K562 (cell line): ENCODE measurements at places on chromosomes 16 and 17. TPM values are rescaled to one million over a fixed set of nuclear protein-coding genes. Genes with fewer than 3 reads are reported as not detected.

The ABCA10 gene
- 0.09 and 0.16 TPM in 2 replicates for total RNA-seq

The AKTIP gene
- 4.4 and 4.8 TPM in 2 replicates for total RNA-seq

- DNase-seq: no peak
These were observed 160.3 kb upstream of the DYNLRB2 start for GRCh38 chr16:80380514-80380913.

- DNase-seq: no peak
These were observed 668 bp upstream of the UNK start for GRCh38 chr17:75783803-75784472.

DNA sequence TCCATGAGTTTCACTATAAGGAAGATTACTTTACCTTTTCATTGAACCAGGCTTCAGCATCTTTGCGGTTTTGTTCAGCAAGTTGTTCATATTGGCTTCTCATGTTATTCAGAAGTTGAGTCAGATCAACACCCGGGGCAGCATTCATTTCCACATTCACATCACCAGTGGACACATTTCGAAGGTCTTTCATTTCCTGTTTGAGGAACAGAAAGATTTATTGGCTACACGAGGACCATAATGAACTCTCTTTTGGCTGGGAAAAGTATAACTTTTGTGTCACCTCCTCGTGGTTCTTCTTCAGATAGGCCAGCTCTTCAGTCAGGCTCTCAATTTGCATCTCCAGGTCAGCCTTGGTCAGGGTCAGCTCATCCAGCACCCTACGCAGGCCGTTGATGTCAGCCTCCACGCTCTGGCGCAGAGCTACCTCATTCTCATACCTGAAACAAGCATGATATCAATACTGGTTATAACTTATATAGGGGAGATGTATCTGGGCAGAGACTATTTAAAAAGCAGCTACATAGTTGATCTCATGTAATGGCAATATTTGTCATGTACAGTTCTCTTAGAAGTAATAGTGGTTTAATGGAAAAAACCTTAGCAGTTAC is 2.1 kb downstream of the KRT10 start:
- DNase-seq: peak; percentile 36

DNA sequence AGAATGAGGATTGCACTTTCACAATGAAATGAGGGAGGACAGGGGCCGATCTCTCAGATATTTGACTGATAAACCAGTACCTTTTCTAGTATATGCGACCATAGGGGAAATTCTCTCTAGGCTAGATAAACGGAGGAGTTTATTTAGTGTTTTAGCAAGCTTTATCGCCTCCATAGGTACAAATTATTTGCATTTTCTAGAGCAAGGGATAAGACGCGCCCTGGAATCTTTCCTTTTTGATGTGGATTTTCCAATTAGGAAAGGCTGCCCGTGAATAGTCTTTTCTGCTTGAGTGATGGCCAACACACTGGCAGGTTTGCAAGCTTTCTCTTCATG is 351 bp upstream of the GDPD1 start:
- no peak for DNase-seq

GRCh38 chr16:54424043-54424451 is 137.5 kb upstream of the IRX3 start:
- DNase-seq: no peak

DNA sequence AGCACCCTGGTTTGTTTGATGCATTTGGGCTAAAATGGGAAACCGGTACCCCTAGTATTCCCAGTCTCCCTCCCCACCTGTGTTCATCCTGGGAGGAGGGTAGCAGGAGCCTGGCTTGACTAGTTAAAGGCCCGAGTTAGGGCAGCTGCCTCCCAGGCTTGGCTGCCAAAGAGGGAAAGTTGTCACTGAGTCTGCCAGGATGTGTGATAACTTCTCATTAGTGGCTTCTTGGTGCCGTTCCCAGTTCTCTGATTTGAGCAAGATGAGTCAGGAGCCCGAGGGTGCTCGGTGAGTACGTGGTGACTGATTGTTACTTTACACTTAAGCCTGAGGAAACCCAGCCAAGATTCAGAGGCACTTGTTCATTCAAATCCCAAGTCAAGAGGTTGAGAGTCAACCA is 2.5 kb downstream of the KRT32 start:
- no peak for DNase-seq

DNA sequence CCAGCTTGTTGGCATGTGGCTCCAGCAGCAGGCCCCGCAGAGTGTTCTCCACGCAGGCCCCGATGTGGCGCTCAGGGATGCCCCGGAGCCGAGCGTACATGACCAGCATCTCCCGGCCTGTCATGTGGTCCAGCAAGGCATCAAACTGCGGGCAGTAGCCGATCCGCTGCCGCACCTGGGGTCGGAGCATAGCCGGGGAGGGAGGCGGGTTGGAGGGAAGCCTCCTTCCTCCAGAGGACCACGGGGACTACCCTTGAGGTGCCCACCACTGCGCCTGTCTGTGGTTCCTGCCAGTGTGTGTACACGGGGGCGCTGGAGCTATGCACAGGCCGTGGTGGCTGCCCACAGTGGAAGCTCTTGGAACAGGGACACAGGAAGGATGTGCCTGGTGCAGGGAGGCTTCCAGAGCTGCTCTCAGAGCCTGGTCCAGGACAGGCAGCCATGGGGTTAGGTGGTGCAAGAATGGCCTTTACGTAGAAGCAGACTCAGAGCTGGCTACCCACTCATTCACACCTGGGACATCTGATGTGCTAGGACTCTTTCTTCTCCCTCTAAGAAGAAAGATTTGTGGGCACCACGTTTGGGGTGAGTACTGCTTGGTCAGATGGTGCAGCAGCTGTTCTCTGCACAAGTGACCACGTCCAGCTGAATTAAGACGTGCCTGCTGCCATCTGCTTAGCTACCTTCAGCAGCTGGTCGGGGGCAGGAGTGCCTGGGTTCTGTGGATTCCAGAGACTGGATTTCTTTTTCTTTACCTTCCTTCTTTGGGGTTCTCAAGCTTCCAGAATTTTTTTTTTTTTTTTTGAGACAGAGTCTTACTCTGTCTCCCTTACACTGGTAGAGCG is 11.3 kb upstream of the RNPS1 start:
- DNase-seq: no peak

DNA sequence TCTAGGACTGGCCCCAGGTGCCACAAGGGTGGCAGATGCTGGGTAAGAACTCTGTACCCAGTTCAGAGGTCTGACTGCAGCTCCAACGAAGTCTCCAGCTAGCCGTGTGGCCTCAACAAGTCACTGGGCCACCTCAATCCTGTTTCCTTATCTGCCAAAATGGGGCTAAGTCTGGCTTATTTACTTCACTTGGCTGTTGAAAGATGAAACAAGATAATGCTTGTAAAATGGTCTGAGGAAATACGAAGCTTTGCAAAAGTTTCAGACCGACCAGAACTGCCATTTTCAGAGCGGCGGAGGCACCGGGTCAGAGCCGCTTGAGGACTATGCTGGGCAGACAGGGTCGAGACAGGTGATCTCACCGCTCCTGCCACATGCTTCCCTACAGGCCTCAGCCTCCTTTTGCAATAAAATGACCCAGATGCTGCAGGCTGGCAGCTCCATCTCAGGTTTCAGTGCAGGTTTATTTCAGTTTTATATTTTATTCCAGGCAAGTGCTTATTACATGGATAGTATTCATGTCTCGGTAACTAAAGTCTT is 17.2 kb downstream of the MNT start:
- DNase-seq: no peak
